A549 treated with dexamethasone at 1 μM for 4 hours (cell line): ENCODE measurements at places on chromosomes 4 and X. TPM values are rescaled to one million over a fixed set of nuclear protein-coding genes. Genes with fewer than 3 reads are reported as not detected.

ZNF157 gene
- total RNA-seq, result 0.05 TPM in 2 of 5 replicates, not detected in the others

GABRE gene
- 7.8 to 16.7 TPM (median 15.6 TPM) in 5 replicates for total RNA-seq

MAGEE2 gene
- total RNA-seq, result not detected in 5 replicates

COL4A6 gene
- total RNA-seq, result 13.9 to 17.4 TPM (median 16.8 TPM) in 5 replicates

MAGED1 gene
- 70.4 to 91.7 TPM (median 84.6 TPM) in 5 replicates for total RNA-seq

NAP1L3 gene
- 0.36 to 0.65 TPM (median 0.38 TPM) in 5 replicates for total RNA-seq

PTPN13 gene
- total RNA-seq, result 3.6 to 5.2 TPM (median 4.5 TPM) in 5 replicates

CPZ gene
- total RNA-seq, result 0.11 to 0.40 TPM (median 0.26 TPM) in 5 replicates

MECP2 gene
- 16.2 to 25.6 TPM (median 22.5 TPM) in 5 replicates for total RNA-seq

UCP1 gene
- total RNA-seq, result 0.06 to 0.07 TPM (median 0.07 TPM) in 3 of 5 replicates, not detected in the others

MTNR1A gene
- total RNA-seq, result 0.38 to 0.88 TPM (median 0.58 TPM) in 5 replicates

LDOC1 gene
- 74.9 to 103 TPM (median 99.8 TPM) in 5 replicates for total RNA-seq

SCML2 gene
- 6.8 to 8.6 TPM (median 7.8 TPM) in 5 replicates for total RNA-seq

ADGRG2 gene
- 8.7 to 14.3 TPM (median 12.7 TPM) in 5 replicates for total RNA-seq

UGT2B28 gene
- 0.05 TPM in 1 of 5 replicates, not detected in the others for total RNA-seq
